ENCODE measurements at places on chromosomes 2 and 18.
A peak's percentile ranks its signal among the peaks of the same experiment; 100 is the strongest.

GRCh38 chr2:187936228-187936627, 355.4 kb upstream of the GULP1 start:
- DNase-seq, result no peak

DNA sequence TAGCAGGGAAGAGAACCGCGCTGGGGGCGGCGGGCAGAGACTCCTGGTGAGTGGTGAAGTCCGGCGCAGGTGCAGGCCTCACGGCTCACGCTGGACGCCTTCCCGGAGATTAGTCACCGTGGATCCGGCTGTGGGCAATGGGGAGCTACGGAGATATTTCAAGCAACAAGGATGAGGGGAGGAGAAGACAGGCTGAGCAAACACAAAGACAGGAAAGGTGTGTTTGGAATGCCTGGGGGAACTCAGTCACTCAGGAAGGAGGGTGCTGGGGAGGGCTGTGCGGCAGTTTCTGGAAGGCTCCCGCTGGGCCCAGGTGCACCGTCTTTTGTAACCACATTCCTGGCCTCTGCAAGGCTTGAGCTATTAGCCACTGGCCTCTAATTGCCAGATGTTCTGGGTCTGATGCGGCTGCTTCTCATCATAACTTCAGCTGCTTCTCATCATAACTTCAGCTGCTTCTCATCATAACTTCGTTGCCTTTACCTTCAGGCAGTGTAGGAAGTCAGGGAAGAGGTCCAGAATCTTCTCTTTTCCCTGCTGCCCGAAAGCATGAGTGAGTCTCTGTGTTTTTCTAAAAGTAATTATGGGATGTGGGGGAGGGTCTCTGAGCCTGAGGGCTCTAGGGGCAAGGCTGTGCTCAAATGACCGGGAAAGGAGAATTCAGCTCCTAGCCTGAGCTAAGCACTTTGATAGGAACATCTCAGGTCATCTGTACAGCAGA, 118.9 kb downstream of the PXDN start:
- peak; percentile 40 for DNase-seq

GRCh38 chr2:43121580-43122314, 104.7 kb downstream of the ZFP36L2 start:
- no peak for DNase-seq

DNA sequence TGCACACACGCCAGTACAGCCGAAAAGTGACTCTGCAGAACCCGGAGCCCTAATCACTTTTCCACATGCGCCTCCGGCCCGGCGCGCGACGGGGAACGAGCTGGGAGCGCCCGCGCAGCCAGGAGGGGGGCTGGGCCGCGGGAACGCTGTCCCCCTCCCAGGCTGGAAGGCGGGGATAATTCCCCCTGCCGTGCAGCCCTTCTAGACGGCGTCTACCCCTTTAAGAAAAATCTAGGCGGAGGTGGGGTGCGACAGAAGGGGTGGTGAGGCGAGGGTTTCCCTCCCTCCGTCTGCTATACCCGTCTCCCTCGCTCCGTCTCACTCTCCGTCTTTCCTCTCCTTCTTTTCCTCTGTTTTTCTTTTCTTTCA, 2.4 kb downstream of the CYP26B1 start:
- peak; percentile 88 for DNase-seq

DNA sequence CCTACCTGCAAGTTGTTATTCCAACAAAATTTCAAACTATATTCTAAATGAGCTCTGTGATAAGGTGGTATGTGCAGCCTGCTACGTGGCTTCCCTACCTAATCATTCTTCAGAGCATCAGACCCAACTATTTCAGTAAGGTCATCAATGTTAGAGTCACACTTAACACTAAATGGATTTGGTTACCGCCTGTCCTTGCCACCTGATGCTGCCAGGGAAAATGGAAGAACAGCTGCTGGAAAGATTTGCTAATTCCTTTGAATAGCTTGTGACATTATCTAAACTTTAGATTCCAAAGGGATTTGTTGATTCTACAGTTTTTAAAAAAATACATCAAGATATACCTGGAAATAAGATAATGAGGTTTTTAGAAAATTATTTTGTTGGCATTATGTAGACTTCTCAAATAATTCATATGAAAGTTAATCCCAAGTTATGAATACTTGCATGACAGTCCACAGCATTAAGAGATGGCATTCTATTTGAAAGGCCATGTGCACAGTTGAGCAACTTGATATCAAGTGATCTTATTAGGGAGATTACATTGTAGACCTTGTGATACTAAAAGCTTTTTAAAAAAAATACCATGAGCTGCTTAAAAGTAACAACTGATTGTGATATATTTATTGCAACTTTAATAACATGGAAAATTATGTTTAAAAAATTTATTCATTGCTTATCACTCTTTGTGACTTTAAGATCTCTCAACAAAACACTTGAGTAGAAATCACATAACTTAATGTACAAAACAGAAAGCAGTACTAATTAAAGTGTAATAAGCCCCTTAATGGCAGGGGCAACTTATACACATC, 98.3 kb upstream of the UGP2 start:
- DNase-seq, result no peak

GRCh38 chr2:205995260-205995659, 90.7 kb downstream of the INO80D start:
- no peak for DNase-seq

DNA sequence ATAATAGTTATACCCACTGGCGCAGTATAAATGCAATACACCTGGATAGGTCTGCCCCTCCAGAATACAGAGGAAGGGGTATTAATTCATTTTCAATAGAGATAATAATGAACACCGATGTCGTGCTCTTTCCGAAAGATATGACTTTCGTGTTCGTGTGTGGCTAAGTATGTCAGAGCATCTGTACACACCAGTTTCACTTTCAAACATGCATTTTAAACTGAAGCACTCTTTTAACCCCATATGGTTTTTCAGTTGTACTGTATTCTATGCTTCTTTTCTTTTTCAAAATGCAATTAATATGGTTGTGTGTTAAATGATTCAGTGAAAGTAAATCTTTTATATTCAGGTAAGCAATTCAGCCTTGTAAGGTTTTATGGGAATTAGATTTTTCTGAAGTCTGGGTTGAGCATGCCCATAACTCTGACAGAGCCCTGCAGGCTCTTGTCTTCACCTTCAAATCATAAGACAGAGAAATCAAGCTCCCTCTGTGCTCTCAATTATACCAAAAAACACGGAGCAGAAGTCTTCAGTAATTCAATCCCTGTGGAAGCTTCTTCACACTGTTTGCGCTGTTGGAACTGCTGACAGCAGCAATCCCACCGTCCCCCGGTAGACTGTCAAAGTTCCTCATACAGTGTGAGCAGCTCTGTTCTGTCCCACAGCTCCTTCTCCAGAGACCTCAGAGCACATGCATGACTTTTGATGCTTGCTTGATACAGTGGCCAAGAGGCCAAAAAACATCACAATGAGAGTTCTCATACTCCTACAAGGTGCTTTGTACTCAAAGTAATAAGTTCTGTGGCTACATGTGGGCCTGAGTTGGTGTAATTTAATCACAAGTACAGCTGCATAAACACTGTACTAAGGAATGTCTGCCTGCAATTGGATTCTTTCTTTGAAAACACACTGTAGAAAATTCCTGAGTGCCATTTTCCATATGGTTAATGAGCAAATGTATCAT, 186.8 kb downstream of the ZNF521 start:
- DNase-seq, result no peak

GRCh38 chr2:33111002-33111446, 164.3 kb downstream of the LTBP1 start:
- DNase-seq, result no peak

DNA sequence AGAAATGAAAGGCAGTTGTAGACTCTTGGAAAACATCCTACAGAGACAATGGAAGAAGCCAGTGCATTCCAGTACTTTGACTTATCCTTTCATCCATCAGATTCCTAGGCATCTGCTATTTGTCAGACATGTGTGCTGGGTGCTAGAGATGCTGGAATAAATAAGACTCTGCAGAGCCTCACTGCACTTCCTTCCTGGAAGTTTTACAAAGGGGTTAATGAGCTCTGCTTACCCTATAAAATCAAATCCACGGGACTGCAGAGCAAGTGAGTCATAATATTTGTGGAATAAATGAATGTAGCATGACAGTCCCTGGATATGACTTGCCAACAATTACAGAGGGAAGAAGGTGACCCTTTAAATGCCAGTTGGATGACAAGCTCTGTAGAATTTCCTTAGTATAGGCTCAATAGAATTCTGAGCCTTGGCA, 52.7 kb upstream of the NPAS2 start:
- DNase-seq, result no peak

DNA sequence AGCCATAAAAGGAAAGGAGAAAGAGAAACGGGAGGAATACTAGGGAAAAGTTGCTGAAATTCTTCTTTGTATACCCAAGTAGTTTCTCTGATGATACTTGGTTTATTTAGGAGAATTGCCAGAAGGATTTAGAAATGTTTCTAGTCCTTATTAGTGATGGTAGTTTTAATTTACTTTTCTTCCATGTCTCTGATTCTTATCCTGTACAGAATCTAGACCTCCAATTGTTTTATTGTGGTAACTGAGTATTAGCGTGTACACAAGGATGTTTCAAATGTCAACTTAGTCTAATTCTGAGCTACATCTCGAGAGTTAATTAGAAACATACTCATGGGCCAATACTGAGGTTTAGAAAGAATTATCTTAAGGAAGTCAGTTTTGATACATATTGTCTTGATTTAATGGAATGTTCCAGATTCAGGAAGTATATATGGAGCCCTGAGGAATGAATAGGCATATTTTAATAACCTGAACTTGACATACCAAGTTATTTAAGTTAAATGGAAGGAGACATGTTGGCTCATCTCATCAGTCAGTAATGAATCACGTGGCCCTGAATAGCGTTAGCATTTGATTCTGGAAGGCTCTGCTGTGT, 219.6 kb downstream of the LTBP1 start:
- no peak for DNase-seq

GRCh38 chr2:205148755-205149154, 533.5 kb upstream of the NRP2 start:
- DNase-seq, result no peak

DNA sequence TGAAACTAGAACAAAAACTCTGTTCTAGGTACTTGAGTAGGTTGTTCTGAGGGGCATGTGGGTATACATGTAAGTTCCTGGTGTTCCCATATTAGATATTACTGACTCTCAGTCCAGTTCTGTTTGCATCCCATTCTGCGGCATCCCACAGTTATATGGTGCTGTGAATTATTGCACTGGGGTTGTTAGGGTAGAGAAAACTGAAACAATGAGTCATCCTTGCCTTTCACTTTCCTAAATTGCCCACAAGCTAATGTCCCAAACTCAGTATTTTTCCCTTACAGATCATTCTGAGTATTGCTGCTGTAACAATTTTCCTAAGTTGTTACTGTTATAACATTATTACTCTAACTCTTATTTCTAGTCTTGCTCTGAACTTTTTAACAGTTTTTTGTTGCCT, 3.0 kb downstream of the WDR75 start:
- no peak for DNase-seq

- no peak for DNase-seq
Measured at GRCh38 chr2:238597638-238598528, 171.2 kb downstream of the ASB1 start.

All from H54 (cell line).